ENCODE measurements at places on chromosomes 16 and 17. TPM values are rescaled to one million over a fixed set of nuclear protein-coding genes. Genes with fewer than 3 reads are reported as not detected.

SOST gene
- not detected for total RNA-seq

PERCC1 gene
- not detected for total RNA-seq

CACNB1 gene
- total RNA-seq: 27.5 TPM

C1QTNF1 gene
- total RNA-seq: 28.3 TPM

NAGLU gene
- 46.9 TPM for total RNA-seq

DNA sequence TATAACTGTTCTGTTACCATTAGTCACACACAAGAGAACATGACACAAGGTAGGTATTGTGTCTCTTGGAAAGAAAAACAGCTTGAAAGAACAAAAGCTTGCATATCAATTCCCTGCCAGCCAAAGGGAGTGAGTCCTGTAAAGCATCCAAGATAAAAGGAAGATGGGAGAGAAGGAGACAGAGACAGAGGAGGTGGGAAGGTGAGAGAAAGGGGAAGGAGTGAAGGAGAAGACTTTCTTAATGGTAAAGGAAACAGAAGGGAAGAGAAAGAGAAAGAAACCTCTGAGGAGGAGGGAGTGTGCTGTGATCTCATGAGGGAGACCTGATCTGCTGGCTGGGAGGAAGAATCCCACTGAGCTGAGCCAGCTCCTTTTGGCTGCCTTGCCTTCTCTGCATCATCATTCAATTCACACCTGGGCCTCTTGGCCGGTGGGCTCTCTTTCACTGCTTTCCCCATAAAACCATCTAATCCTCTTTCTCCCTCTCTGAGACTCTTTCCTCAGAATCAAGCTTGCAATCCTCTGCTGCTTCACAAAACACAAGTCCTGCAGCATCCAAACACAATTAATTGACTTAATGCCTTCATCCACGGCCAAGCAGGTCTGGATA is 271.6 kb downstream of the ABCC12 start:
- H3K27ac ChIP-seq: no peak overlapping the region
- H3K36me3 ChIP-seq: no peaks in the 10 kb centered on the region
- no peaks in the 10 kb centered on the region for H3K4me1 ChIP-seq
- no peak for DNase-seq

All from upper lobe of right lung (tissue), 1 donor.